Central memory CD8-positive, alpha-beta T cell (primary cell): ENCODE measurements at places on chromosomes 4 and X.

GRCh38 chrX:41180194-41180908 lies 95.1 kb downstream of the USP9X start:
- peaks cover 40% of the 10 kb centered on the region for H3K4me1 ChIP-seq
- H3K27me3 ChIP-seq, result no peaks in the 10 kb centered on the region
- no peak overlapping the region for H3K4me3 ChIP-seq
- DNase-seq, result peak; percentile 17
- H3K27ac ChIP-seq, result peak overlapping the region; percentile 9

- DNase-seq, result no peak
- H3K4me1 ChIP-seq, result peaks cover 42% of the 10 kb centered on the region
- H3K36me3 ChIP-seq, result peaks cover 19% of the 10 kb centered on the region
- no peaks in the 10 kb centered on the region for H3K27me3 ChIP-seq
- H3K4me3 ChIP-seq, result no peak overlapping the region
Observed at GRCh38 chr4:6087669-6088341, 69.6 kb upstream of the C4orf50 start.

GRCh38 chrX:130197464-130197863 lies 25.7 kb downstream of the RAB33A start:
- H3K27ac ChIP-seq, result no peak overlapping the region
- H3K36me3 ChIP-seq, result no peaks in the 10 kb centered on the region
- H3K4me3 ChIP-seq, result no peak overlapping the region

- no peak overlapping the region for H3K27ac ChIP-seq
- no peak overlapping the region for H3K4me3 ChIP-seq
- no peaks in the 10 kb centered on the region for H3K36me3 ChIP-seq
- peak; percentile 9 for DNase-seq
Observed at GRCh38 chrX:151151665-151152267, 24.6 kb upstream of the GPR50 start.

GRCh38 chr4:83320548-83320947 lies 14.1 kb downstream of the HPSE start:
- no peak for DNase-seq
- no peaks in the 10 kb centered on the region for H3K4me1 ChIP-seq
- peaks cover 5% of the 10 kb centered on the region for H3K36me3 ChIP-seq
- H3K4me3 ChIP-seq, result no peak overlapping the region

DNA sequence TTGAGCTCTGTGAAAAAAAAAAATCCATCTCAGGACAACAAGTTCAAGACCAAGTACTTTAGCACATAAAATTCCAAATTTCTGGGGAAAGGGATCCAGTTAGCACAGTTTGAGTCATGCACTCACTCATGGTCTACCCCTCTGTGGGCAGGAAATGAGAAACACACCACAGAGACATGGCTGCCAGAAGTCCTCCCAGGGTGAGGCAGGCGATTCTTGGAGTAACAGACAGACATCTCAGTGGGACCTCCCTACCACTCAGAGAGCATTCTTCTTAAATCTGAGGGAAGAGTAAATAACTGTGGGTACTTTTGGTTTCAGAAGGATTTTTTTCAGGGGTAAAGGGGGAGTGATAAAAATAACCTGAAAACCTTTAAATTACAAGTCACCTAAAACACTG lies 14.1 kb downstream of the CXCL1 start:
- H3K36me3 ChIP-seq, result no peaks in the 10 kb centered on the region
- no peaks in the 10 kb centered on the region for H3K27me3 ChIP-seq

- peaks cover 7% of the 10 kb centered on the region for H3K36me3 ChIP-seq
- peak; percentile 38 for DNase-seq
- peaks cover 26% of the 10 kb centered on the region for H3K4me1 ChIP-seq
- no peaks in the 10 kb centered on the region for H3K27me3 ChIP-seq
Observed at GRCh38 chrX:51802917-51803688, 59.9 kb downstream of the GSPT2 start.

- no peaks in the 10 kb centered on the region for H3K4me1 ChIP-seq
- no peak for DNase-seq
- no peaks in the 10 kb centered on the region for H3K27me3 ChIP-seq
- no peak overlapping the region for H3K27ac ChIP-seq
- H3K36me3 ChIP-seq, result no peaks in the 10 kb centered on the region
Observed at GRCh38 chrX:27840881-27841280, 33.1 kb downstream of the MAGEB10 start.

GRCh38 chrX:8049827-8050226 lies 121.2 kb downstream of the VCX2 start:
- H3K27me3 ChIP-seq, result no peaks in the 10 kb centered on the region
- H3K36me3 ChIP-seq, result no peaks in the 10 kb centered on the region
- no peak for DNase-seq
- no peaks in the 10 kb centered on the region for H3K4me1 ChIP-seq
- H3K4me3 ChIP-seq, result no peak overlapping the region

DNA sequence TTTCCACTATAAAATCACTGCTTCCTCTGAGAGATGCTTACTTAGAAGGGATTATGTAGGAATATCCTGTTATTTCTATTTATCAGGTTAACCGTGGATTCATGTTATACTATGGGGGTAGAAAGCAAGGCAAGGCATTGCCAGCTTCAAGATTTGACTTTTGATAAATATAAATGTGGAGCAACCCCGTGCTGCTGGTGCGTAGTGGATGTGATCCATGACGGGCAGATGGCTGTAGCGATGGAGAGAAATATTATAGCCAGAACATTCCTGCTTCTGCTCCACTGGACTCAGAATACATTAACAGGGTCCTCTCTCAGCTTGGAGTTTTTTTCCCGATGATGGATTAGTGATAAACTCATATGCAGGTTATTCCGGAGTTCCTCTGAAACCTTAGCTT lies 157.6 kb downstream of the TENM3 start:
- H3K27me3 ChIP-seq, result no peaks in the 10 kb centered on the region
- no peaks in the 10 kb centered on the region for H3K36me3 ChIP-seq
- H3K4me3 ChIP-seq, result no peak overlapping the region

GRCh38 chrX:133375615-133376340 lies 39.5 kb downstream of the GPC4 start:
- no peaks in the 10 kb centered on the region for H3K4me1 ChIP-seq
- DNase-seq, result no peak
- no peak overlapping the region for H3K4me3 ChIP-seq
- H3K36me3 ChIP-seq, result no peaks in the 10 kb centered on the region
- H3K27me3 ChIP-seq, result no peaks in the 10 kb centered on the region
- H3K27ac ChIP-seq, result no peak overlapping the region

DNA sequence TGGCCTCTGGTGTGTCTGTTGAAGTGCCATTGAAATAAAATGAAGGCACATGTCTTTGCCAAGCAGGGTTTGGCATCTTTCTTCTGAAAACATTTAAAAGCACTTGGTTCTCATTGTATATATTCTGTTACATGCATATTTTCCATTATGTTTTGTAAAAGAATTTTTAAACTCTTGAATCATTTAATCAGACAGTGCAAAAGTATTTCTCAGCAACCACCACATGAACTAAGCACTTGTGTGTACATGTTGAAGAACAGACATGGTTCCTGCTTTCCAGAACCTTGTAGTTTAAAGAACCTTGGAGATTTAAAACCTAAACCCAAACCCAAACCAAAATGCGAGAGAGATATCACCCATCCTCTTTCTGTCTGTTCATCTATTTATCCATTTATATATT lies 220.3 kb upstream of the GIMD1 start:
- no peak for DNase-seq
- H3K4me3 ChIP-seq, result no peak overlapping the region

DNA sequence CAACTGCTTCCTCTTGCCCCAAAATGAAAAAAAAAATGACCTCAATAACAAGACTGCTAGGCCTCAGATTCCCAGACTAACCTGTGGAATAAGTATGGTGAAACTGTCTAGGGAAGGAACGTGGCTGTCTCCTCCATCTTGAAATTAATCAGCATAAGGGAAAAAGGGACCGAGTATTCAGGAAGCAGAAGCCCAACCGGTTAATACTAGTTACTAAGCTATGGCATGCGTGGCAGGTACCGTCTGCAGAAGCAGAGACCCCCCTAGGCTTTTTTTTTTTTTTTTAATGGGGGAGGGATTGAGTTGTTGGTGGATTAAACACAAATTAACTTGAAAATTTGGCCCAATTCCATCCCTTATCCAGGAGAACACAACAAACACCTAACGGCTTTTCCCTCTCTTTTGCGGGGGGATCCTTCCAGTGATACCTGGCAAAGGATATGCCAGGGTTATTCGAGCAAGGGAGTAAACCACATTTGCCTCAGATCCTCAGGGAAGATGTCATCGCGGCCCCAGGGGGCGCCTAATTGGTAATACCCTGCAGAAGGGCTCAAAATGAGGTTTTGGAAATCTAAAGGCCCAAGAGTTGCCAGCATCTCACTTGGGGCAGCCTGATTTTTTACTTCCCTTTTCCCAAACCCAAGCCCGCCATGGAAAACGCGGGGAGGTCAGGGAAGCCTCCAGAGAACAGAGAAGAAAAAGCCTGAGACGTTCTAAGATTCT lies 893 bp downstream of the RLIM start:
- peaks cover 26% of the 10 kb centered on the region for H3K36me3 ChIP-seq
- H3K27me3 ChIP-seq, result no peaks in the 10 kb centered on the region
- H3K4me1 ChIP-seq, result peaks cover 6% of the 10 kb centered on the region
- DNase-seq, result no peak
- H3K4me3 ChIP-seq, result peak overlapping the region; percentile 99

DNA sequence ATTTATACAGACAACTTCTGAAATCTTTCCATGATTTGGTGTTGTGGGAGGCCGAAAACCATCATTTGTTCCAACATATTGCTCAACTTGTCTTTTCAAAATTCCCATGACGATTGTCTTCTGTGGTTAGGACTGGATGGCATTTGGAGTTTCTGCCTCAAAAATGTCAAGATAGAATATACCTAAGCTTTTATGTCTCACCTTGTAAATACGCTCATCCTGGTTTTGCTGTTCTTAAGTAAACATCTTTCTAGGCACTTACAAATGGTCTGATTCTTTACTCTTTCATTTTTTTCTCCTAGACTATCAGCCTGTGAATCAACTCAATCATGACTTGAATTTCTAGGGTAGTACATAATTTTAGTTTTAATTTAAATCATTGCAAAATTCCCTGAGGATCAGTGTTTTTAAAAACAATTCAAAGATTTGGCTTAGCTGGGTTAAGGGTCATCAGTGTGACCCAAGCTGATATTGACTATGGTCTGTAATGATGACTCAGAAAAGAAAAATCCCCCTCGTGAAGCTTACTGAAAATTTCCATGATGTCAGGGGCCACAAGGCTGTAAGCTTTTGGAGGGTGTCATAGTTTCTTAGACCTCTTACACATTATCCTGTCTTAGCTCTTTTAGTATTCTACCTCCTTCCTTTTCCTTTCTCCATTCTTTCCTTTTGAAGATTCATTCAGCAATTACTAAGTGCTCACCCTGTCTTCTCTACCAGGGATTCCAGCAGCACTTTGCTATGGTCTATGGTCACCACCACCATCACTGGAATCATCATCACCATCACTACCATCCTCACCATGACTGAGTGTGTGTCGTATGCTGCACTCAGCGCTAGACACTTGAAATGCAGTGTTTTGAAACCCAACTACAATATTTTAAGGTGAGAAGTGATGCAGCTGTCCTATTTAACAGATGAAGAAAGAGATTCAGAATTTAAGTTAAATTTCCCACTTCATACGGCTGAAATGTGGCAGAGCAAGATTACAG lies 124.4 kb downstream of the CPE start:
- no peaks in the 10 kb centered on the region for H3K36me3 ChIP-seq
- peaks cover 9% of the 10 kb centered on the region for H3K27me3 ChIP-seq
- no peak for DNase-seq
- no peak overlapping the region for H3K27ac ChIP-seq
- H3K4me1 ChIP-seq, result no peaks in the 10 kb centered on the region
- H3K4me3 ChIP-seq, result no peak overlapping the region

GRCh38 chr4:180909279-180909678 lies 1333.9 kb upstream of the TENM3 start:
- no peak overlapping the region for H3K27ac ChIP-seq
- no peak overlapping the region for H3K4me3 ChIP-seq
- DNase-seq, result no peak
- H3K36me3 ChIP-seq, result peaks cover 2% of the 10 kb centered on the region
